ENCODE measurements at places on chromosomes 6 and 20.

- no peak for DNase-seq
Observed at GRCh38 chr20:14984305-14984704, 646.9 kb upstream of the FLRT3 start.

GRCh38 chr6:4396044-4396443, 260.7 kb upstream of the ECI2 start:
- DNase-seq: no peak

DNA sequence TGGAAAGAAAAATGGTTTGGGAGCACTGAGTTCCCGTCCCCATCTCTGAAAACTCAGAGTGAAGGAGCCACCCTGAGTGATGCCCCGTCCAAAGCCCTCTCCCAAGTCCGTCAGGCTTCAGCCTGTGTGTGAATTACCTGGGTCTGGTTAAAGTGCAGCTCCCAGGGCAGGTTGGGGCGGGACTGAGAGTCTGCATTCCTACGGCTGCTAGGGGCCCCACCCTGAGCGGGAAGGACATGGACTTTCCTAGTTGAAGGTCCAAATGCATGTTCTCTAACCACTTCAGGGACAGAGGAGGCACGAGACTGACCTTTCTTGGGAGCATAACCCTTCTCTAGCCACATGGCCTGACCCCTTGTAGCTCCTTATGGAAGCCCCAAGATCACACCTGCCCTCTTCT, 97.2 kb downstream of the SYNDIG1 start:
- no peak for DNase-seq

DNA sequence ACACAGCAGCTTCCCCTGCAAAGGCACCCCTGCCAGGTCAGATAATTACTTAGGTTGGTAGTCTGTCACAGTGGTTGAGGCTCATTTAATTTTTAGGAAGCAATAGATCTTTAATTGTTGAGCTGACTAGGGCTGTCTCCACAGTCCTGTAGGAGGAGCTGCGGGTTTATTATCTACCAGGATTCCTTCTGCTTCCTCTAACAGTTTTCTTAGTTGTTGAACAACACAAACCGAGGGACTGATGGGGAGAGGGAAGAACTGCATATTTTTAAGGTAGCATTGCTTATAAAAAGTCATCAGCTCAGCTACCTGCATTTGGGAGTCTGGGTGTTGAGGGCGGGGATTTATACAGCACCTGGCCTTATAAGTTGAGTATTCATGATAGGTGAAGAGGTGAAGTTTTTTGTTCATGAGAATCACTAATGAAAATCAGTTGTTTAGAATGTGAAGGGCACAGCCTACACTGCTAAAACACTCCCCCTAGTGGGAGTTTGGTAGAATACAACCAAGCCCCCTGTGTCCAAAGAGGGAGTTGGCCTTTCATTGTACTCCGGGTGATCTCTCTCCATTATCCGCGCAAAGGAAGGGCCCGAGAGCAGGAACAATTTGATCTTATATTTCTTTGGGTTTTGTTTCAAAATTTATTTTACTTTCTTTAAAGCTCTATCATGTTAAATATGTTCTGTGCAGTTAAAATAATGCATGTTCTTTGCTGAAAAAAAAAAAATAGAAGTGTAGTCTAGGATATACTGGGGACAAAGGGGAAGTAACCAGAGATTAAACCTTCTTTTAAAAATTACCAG, 69.6 kb downstream of the SSR1 start:
- DNase-seq: no peak

DNA sequence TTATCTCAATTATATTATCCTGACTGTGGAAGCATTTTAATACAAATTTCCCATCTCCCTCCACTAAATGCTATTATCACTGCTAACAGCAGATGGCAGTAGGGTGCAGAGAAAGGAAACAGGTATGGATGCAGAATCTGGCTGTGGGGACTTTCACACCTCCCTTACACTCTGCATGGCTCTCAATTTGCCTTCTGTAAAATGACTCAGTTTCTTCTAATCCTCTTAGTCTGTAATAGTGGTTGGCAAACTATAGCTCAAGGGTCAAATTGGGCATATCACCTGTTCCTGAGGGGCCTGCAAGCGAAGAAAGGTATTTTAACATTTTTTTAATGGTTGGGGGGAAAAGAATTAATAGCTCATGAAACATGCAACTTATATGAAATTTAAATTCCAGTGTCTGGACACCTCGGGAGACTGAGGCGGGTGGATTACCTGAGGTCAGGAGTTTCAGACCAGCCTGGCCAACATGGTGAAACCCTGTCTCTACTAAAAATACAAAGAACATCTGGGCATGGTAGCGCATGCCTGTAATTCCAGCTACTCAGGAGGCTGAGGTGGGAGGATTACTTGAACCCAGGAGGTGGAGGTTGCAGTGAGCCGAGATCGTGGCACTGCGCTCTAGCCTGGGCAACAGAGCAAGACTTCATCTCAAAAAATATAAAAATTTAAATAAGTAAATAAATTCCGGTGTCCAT, 83.5 kb downstream of the ZMYND8 start:
- no peak for DNase-seq

- no peak for DNase-seq
Observed at GRCh38 chr6:43013097-43013842, 476 bp downstream of the MEA1 start.

- no peak for DNase-seq
Observed at GRCh38 chr6:36757206-36757605, 59.6 kb downstream of the RAB44 start.

- DNase-seq: no peak
Observed at GRCh38 chr6:53161481-53162009, 12.9 kb upstream of the GCM1 start.

- no peak for DNase-seq
Observed at GRCh38 chr20:47295921-47296426, 60.5 kb downstream of the ZMYND8 start.

DNA sequence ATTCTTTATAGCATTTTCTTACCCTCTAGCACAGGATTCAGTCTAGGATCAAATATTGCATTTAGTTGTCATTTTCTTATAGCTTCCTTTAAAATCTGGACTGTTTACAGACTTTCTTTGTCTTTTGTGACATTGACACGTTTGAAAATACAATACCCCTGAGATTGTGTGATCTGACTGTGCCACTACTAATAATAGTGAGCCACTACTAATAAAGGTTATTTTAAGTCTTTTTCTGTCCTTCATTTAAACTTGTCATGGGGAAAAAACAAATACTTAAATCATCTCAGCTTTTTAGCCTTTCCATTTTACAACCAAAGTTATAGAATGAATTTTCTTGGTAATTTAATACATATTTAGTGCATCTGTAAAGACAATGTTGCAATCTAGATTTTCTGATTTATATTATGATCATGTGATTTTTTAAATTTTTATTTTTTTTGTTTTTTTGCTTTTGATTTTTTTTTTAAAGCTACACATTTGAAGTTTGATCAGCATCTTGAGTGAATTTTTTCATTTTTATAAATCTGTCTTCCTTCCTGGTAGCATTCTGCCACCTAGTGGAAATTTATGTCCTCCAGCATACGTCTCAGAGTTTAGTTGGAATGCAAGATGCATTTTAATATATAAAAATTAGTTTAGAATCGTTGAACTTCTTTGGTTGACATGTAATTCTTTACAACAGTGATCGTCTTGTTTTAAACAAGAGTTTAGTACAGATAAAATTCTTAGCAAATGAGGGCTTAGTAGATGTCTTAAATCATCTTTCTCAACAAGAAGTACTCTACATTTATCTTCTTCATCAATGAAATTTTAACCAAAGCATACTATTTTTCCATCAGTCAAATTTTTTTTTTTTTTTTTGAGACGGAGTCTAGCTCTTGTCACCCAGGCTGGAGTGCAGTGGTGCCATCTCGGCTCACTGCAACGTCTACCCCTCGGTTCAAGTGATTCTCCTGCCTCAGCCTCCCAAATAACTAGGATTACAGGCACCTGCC, 119.4 kb downstream of the NCOA3 start:
- peak; percentile 34 for DNase-seq

DNA sequence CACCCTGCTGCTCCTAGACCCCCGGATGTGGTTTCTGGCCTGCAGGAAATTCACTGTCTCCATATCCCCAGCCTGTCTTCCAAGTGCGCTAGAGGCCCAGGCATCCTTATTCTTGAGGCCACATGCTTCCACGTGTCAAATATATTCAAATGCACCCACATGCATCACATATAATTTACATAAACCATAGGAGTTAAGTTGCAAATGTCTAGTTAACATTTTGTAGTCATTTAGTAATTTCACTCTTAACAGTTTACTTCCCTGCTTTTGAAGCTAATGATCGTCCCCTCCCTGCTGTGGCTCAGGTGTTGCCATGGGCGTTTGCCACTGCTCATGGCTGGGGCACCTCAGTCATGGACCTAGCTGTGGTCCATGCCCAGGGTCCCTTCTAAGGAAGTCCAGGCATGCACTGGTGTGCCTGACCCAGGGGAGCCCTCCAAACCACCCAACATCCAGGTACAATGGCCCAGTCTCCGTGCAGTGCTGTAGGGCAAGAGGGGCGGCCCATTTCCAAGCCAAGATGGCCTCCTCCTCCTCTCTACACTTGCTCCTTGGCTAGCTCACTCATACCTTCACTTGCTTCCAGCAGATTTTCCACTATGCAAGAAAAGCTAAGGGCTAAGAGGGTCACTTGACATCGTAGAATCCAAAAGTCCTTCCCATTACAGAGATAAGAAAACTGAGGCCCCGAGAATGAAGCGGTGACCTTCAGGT, 42.4 kb downstream of the FGD2 start:
- DNase-seq: no peak

DNA sequence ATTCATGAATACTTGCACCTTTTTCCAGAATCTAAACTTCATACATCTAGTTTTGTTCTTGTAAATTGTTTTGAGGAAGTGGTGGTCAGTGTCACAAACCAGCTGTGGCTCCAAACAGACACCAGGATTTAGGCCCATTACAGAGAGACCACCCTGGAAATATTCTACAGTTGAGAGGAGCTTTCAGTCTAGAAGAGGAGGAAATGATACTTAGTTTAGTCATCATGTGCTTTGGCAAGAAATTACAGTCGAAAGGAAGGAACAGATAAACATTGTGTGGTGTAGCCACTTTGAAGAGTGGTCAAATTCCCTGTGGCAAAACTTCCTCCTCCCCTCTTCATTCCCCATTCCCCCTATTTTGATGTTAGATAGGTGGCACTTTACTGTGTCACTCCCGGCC, 15.7 kb downstream of the DCBLD1 start:
- peak; percentile 60 for DNase-seq

GRCh38 chr6:77778527-77778926, 125.7 kb downstream of the MEI4 start:
- DNase-seq: no peak

GRCh38 chr6:124825564-124825963, 136.7 kb upstream of the RNF217 start:
- DNase-seq: no peak

DNA sequence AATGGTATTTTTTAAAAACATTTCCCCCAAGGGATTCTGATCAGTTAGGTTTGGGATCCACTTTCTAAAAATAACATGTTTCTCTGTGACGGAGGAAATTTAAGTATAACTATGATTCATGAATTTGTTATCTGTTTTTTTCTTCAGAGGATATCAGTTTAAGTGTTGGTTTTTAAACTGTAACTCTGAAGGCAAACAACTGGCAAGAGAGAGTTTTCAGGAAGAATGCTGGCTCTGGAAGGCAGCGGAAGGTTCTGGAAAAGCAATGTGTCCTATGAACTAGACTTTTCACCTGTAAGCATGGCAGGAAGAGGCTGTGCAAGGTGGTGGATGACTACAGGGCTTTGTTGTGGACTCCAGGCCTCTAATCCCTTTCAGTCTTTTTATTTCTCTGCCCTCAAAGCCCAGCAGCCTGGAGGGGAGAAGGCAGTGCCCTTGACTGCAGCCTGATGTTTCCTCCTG, 153.1 kb downstream of the GMPR start:
- no peak for DNase-seq

- DNase-seq: no peak
Observed at GRCh38 chr20:15122613-15123012, 785.2 kb upstream of the FLRT3 start.

DNA sequence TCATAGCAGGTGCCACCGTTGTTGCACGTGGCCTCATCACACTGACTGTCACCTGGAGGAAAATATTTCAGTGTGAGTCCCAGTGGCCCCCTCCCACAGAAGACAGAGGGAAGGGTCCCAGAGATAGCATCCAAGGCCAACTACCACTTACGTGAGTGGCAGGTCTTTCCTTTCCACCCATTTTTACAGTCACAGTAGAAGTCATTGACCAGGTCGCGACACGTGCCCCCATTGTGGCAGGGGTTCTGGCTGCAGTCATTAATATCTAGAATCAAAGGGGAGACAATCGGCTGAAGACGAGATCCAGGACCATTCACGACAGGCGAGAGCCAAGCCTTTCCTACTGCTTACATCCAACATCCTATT, 28.6 kb downstream of the JAG1 start:
- DNase-seq: no peak

- DNase-seq: no peak
Observed at GRCh38 chr20:591941-592340, 18.2 kb downstream of the TCF15 start.

DNA sequence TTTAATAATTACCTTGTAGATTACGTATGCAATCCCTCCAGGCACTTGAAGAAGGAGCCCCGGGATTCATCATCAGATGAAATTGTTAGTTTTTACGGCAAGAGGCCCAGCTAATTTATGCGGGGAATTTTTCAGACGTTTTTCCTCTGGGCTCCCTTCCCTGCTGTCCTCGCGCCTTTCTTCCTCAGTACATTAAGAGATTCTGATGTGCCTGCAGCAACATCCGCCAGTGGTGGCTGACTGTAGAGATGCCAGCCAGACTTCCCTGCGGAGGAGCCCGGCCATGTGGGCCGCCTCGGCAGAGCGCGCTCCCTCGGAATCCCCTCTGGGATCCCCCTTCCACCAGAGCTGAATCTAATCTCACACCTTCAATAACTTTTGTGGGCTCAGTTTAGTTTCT, 46.4 kb upstream of the POU3F2 start:
- DNase-seq: no peak

GRCh38 chr6:128532136-128532535, 11.7 kb upstream of the PTPRK start:
- DNase-seq: no peak

DNA sequence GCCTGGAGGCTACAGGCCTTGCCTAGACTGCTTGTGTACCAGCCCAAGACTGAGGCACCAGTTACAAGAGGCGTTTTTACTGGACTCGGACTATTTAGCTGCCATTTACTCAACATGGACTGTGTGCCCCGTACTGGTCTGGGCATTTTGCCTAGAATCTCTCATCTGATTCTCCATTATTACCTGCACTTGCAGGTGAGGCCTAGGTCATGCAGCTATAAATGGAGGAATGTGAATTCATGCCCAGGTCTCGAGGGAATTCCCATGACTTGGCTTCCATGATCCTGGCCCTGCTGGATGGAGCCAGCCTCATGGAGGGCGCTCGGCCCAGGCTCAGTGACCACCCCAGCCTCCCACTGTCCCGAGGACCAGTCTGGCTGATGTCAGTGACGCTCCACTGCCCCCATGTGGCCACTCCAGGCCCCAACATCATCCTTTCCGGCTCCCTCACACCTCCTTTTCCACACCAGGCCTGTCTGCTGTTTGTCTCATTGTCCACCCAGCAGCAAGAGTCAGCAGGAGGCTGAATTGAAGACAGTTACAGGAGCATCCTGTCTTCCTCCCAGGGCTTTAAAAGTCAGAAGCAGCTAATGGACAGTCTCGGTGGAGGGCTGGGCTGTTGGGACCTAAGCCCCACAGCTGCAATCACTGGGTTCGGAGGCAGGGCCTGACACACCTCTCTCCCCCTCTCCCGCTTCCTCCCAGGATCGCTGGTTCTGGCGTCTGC, 8.7 kb downstream of the MMP24OS start:
- no peak for DNase-seq
